Mesenteric fat pad (tissue), 1 donor: ENCODE measurements at places on chromosomes 6 and 20. TPM values are rescaled to one million over a fixed set of nuclear protein-coding genes. Genes with fewer than 3 reads are reported as not detected.

- DNase-seq, result no peak
These were observed 23.9 kb upstream of the CD164 start for GRCh38 chr6:109406196-109406595.

Gene LY6G6F
- total RNA-seq, result not detected

- DNase-seq, result no peak
These were observed 609 bp downstream of the OGFRL1 start for GRCh38 chr6:71289039-71289801.

DNA sequence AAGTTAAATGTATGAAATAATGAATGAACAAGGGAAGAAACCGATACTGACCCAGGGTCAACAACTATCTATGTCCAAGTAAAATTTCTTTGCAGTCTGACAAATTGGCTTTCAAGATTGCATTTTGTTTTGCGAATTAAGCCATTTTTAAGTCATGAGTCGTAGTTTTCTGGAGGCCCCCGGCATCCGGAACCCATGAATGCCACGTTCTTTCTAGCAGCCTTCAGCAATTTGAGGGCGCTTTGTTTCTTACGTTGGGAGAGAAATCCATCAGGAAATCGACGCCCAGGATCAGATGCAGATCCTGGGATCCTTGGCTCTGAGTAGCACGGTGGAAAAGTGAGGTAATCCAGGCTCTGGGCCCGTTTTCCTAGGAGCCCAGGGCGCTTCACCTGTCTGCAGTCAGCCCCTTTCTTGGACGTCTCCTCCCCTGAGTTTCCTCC is 309 bp upstream of the ABRACL start:
- DNase-seq, result no peak

GRCh38 chr6:3438190-3439167 is 18.4 kb downstream of the SLC22A23 start:
- peak; percentile 82 for DNase-seq

- no peak for DNase-seq
These were observed 7.5 kb upstream of the GGTLC1 start for GRCh38 chr20:23995905-23996666.

DNA sequence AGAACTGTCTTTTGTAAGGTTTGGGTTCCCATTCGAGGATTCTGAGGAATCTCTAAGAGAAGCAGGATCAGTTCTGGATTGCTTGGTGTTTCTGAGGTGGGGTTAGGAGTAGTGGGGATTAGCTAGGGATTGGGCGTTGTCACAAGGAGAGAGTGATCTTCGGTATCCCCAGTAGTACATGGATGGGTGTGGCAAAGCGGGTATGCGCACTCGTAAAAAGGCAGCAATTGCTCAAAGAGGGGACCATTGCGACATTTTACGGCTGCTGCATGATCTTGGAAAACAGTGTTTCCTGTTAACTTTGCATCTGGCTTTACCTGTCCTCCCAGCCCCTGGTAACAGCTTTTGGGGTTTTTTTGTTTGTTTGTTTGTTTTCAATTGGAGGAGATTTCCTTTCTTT is 9.7 kb upstream of the ZSCAN9 start:
- no peak for DNase-seq

DNA sequence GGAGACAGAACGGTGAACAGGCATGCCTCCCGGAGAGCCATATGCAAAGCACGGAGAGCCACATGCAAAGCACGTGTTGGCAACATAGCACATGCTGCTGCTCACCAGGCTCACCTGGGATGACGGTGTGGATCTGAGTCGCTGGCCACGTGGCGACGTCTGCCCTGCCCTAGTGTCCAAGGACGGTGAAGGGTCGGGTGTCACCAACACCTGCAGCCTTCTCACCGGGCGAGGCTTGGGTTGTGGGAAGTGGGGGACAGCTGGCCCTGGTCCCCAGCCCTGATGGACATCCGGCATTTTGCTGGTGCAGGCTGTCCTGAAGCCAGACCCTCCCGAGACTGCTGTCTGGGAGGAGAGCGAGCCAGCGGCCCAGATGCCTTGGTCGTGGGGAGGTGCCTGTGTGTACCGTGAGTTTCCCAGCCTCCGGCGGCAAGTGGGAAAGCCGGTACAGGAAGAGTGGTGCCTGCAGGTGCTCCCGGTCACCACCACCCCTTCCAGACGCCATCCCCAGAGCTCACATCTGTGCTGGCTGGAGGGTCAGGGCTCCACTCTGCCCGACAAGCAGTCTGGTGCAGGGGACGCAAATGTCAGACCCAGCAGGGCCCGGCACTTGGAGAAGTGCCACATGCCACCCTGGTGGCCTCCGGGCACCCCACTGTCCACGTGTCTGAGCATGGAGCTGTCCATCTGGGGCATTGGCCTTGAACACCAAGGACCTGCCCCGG is 5.9 kb upstream of the ADRM1 start:
- DNase-seq, result no peak

Gene PPDPF
- total RNA-seq, result 173 TPM

DNA sequence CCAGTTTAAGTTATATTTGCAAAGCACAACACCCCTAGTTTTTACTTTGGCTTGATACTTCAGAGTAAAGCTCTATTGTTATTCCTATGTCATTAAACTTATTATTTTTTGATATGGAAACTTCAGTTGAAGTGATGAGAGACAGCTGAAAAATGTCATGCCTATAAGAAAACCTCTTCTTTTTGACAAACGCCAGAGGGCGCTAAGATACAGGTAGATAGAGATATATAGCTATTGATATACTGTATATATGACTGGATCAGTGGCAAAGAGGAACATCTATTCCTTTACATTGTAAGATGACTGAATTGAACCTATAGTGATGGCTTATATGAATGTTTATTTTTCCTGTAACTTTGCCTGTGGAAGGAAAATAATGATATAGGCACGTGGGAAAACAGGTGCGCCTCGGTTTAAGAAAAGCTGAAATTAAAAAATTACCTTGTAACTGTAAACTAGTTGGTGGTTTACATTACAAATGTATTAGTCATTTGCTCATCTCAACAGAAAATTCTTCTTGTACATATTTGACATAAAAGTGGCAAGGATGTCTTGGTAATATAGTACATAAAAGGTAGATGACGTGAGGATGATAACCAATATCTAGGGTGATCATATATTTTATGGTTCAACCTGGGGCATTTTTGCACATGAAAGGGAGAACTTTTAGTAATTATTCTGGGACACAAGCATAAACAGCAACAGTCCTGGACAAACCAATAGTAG is 74.1 kb downstream of the LAMA4 start:
- DNase-seq, result no peak

- DNase-seq, result no peak
These were observed 65.9 kb downstream of the VEGFA start for GRCh38 chr6:43835872-43836419.

Gene NUDT3
- total RNA-seq, result 32.4 TPM

- DNase-seq, result no peak
These were observed 54.8 kb upstream of the BMP6 start for GRCh38 chr6:7671076-7671475.

DNA sequence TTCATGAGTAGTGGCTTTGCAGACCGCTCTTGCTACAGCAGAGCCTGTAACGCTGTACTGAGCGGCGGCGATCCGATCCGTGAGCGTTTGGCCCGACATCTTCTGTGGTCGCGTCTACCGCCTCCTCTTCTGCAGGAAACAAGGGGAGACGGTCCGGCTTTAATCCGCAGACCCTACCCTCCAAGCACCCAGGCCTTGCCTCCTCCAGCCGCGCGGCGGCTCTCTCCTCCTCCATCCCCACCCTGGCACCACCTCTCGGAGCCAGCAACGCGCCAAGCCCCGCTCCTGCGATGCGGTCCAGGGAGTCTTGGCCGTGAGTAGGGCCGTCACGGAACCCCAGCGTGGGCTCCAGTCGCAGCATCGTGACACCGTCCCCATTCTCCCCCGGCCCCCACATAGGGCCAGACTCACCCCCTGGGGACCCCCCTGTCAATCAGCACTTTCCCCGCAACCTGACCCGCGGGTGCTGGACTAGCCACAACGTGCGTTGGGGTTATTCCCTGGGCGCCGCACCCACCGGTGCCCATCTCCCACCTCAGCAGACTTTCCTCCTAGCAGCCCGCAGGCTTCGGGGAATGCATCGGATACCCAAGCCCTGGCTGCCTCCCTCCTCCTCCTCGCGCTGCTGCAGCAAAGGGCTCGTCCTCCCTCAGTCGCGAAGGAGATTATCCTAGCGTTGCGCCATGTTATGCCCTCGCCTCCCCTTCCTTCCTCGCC is 914 bp downstream of the SNAP91 start:
- no peak for DNase-seq

DNA sequence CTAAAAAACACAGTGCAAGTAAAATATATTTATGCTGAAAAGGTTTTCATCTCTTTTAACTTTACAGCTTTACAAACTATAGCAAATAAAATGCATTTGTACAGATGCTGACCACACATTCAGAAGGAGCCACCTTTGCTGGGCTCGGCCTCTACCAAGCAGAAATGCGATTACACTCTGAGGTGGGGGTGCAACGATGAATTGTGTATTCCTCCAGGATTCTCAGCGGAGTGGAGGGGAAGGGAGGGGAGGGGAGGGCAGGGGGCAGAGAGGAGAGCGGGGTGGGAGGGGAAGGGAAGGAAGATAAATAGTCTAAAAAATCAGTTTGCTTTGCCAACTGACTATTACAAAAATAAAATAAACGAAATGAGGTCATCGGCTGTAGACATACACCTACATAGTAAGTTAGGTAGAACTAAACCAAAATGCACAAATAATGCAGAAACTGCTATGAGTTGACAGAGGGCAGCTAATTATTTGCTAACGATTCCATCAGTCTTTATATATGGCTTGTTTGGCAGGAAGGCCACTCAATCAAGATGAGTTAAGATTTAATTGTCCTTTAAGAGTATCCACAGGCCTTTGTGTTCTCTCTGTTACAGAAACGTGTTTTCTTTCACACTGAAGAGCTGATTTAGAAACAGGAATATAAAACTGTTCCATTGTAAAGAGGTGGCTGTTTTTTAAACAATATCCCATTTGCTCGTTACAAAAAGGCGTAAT is 90.1 kb downstream of the TAF4 start:
- DNase-seq, result no peak

GRCh38 chr6:156808287-156808686 is 31.1 kb downstream of the ARID1B start:
- DNase-seq, result no peak

Gene PDE10A
- total RNA-seq, result 15.6 TPM

Gene MEI4
- not detected for total RNA-seq

GRCh38 chr6:125173341-125174095 is 19.9 kb downstream of the TPD52L1 start:
- DNase-seq, result no peak

- DNase-seq, result no peak
These were observed 403.9 kb upstream of the JARID2 start for GRCh38 chr6:14841901-14842421.

- peak; percentile 95 for DNase-seq
These were observed 432 bp downstream of the HSPA1L start for GRCh38 chr6:31814677-31815024.

Gene AVP
- 0.96 TPM for total RNA-seq

Gene TFAP2C
- 1.3 TPM for total RNA-seq

DNA sequence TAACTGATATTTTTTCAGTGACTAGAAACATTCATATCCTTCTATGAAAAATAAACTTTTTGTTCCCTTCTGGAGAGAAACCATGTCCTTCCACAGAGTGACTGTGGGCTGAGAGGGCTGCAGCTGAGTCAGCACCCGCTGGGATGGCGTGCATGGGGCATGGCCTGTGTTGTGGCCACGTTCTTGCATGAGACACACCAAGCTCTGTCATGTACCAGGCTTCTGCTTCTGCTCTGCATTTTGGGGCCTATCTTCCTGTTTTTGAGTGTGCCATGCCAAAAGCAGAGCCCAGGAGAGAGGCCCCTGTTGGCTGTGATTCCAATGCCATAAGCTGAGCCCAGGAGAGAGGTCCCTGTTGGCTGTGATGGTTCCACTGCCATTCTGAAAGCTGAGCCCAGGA is 10.8 kb downstream of the APMAP start:
- DNase-seq, result peak; percentile 86

DNA sequence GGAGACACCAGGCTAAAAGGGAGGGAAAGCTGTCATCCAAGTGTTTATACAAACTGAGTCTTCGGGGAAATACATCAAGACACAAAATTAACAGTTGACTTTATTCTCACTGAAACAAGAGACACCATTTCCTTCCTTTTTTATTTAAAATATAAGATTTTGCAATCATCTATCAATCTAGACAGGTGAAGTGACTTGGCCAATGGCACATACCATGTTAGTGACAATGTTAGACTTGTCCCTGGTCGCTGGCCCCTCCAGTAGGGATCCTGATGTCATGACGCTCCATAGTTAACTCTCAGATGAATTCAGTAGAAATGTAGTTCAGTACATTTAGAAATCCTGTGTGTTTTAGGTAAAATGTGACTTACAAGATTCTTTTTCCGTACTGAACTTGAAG is 2.9 kb downstream of the SASH1 start:
- DNase-seq, result no peak

Gene ZBTB12
- total RNA-seq, result 2.9 TPM

Gene PTGIS
- 124 TPM for total RNA-seq

Gene RIPPLY2
- not detected for total RNA-seq

DNA sequence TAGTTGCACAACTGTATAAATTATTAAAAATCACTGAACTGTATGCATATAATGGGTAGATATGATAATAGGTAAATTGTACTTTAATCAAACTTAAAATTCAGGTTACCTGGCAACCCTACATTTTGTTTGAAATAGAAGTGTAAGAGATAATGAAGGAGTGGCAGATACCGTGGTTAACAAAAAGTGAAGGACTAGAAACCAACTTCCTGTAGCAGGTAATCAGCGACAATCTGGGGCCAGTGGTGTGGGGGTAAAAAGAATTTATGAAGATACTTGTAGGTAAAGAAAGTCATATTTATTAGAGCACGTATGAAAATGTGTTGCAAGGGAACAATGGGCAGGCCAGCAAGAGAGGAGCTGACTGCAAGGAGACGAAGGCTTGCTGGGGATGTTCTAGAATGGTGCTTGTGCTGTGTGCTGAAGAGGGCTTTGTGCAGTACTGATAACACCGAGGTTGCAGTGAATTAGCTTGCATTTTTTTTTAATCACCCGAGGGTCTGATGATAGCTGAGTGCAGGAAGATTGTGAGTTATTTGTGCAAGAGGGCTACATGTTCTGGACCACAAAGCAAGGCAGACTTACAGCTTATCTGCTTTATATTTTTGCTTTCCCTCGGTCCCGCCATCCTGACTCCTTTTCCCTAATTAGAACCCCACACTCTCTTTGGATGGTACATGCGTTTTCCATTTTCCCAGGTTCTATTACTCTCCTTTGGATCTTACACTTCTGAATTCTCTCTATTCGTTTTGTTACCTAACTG is 4.6 kb upstream of the ENPP1 start:
- no peak for DNase-seq

Gene APOBEC2
- not detected for total RNA-seq
